Endodermal cell (in vitro differentiated cells): ENCODE measurements at places on chromosomes 6 and 20. TPM values are rescaled to one million over a fixed set of nuclear protein-coding genes. Genes with fewer than 3 reads are reported as not detected.

FOXP4 gene
- 41.3 and 47.7 TPM in 2 replicates for total RNA-seq

TFAP2A gene
- 0.43 and 0.51 TPM in 2 replicates for total RNA-seq

ERMARD gene
- total RNA-seq: 12.4 and 14.4 TPM in 2 replicates

FILIP1 gene
- total RNA-seq: 0.35 to 0.72 TPM (median 0.70 TPM) in 3 replicates

GRCh38 chr6:105609375-105609991, 206.6 kb upstream of the PREP start:
- no peaks in the 10 kb centered on the region for H3K27me3 ChIP-seq
- H3K36me3 ChIP-seq: no peaks in the 10 kb centered on the region
- DNase-seq: no peak
- H3K4me1 ChIP-seq: peaks cover 4% of the 10 kb centered on the region

GRCh38 chr20:20711413-20711812, 1.0 kb downstream of the RALGAPA2 start:
- peak; percentile 52 for DNase-seq
- no peaks in the 10 kb centered on the region for H3K36me3 ChIP-seq
- H3K27me3 ChIP-seq: no peaks in the 10 kb centered on the region

- no peaks in the 10 kb centered on the region for H3K36me3 ChIP-seq
- H3K4me3 ChIP-seq: peak overlapping the region; percentile 80
- H3K27ac ChIP-seq: no peak overlapping the region
Observed at GRCh38 chr20:44357555-44358125, 2.1 kb downstream of the HNF4A start.

DNA sequence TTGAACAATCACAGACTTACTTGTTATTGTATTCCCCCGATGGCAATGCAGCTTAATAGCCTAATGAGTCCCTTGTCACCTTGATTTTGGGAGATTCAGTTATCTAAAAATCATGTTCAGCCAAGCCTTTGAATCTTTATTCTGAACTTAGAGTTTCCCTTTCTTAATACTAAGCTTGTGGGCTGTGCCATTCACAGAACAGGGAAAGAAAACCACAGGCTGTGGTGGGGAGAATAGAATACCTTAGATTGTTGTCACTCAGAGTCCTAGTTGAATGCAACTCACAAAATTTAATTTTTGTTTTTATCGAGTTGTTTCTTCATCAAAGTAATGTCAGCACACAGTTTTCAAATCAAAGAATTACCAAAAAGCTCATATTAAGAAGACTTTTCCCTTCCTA, 37.4 kb downstream of the RFPL4B start:
- no peak overlapping the region for H3K27ac ChIP-seq
- no peak for DNase-seq
- H3K4me1 ChIP-seq: no peaks in the 10 kb centered on the region

DNA sequence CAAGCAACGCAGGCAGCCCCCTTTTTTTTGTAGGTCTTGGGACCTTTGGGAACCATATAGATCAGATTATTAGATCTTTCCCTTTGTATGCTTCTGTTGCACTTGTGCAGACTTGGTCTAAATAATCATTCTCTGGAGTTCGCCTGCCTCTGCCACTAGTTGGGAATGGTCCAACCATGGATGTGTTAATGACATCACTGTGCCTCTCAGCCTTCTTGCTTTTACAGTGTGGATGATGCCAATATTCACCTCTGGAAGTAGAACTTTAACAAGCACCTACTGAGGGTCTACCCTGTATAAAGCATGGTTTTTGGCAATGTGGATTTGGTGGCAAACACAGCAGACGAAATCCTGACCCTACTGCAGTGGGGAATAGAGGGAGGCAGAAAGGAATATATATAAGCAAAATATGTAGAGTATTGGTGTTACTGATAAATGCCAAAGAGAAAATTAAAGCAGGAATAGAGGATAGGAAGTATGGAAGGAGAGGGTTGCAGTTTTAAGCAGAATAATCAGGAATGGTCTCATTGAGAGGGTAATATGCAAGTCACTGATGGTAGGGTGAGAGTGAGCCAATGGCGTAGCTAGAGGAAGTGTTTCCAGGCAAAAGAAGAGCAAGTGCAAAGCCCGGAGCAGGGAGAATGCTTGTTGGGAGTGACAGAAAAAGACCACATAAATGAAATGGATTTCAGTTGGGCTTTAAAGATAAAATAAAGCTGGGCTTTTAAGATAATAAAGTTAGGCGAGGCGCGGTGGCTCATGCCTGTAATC, 97.5 kb downstream of the DOK5 start:
- H3K4me1 ChIP-seq: no peaks in the 10 kb centered on the region
- no peaks in the 10 kb centered on the region for H3K27me3 ChIP-seq
- no peak overlapping the region for H3K4me3 ChIP-seq
- DNase-seq: no peak
- H3K27ac ChIP-seq: no peak overlapping the region

GRCh38 chr6:46014511-46015118, 1.0 kb downstream of the CLIC5 start:
- H3K27ac ChIP-seq: no peak overlapping the region
- DNase-seq: peak; percentile 79
- peaks cover 52% of the 10 kb centered on the region for H3K27me3 ChIP-seq

DNA sequence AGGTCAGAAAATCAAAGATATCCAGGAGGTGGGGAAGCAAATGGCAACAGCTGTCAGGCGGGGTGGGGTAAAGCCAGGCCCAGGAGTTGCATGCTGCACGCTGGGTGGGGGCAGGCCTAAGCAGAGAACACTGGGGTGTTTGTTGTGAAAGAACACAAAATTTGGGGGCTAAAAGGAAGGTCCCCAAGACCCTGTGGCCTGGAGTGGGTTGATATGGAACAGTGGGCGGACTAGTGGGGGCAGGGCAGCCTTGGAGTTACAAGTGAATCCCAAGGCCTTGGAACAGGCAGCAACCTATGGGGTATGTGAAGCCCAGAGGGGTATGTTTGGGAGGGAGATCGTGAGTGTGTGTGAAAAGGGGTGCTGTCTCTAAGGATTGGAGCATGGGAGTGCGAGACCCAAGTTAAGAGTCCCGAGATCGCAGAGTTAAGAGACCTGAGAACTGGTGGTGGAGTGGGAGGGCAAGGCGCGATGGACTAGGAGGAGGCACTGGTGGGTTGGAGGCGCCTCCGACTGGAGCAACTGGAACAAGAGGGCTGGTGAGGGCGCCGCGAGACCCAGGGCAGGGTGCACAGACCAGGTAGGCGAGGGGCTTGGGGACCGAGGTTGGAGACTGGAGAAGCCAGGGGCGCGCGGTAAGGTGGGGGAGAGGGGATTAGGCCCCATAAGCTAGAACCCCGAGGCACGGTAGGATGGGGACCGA, 658 bp downstream of the CUL7 start:
- DNase-seq: peak; percentile 77
- H3K36me3 ChIP-seq: peaks cover 67% of the 10 kb centered on the region
- H3K4me3 ChIP-seq: peak overlapping the region; percentile 93
- H3K27ac ChIP-seq: peak overlapping the region; percentile 61
- H3K27me3 ChIP-seq: no peaks in the 10 kb centered on the region

- no peak for DNase-seq
- H3K36me3 ChIP-seq: peaks cover 66% of the 10 kb centered on the region
- H3K4me3 ChIP-seq: no peak overlapping the region
- H3K27ac ChIP-seq: no peak overlapping the region
Observed at GRCh38 chr20:32231245-32231644, 23.6 kb downstream of the POFUT1 start.

- DNase-seq: no peak
- no peaks in the 10 kb centered on the region for H3K27me3 ChIP-seq
- H3K4me3 ChIP-seq: no peak overlapping the region
- no peaks in the 10 kb centered on the region for H3K4me1 ChIP-seq
- H3K27ac ChIP-seq: no peak overlapping the region
Observed at GRCh38 chr20:12237772-12238171, 320.1 kb downstream of the BTBD3 start.
